ENCODE measurements at places on chromosomes 4 and X. TPM values are rescaled to one million over a fixed set of nuclear protein-coding genes. Genes with fewer than 3 reads are reported as not detected.

Gene MAGEA2
- not detected for total RNA-seq

Gene CC2D2A
- 42.2 TPM for total RNA-seq

Gene CXCL3
- total RNA-seq, result 1.8 TPM

Gene TSPAN5
- total RNA-seq, result 3.5 TPM

DNA sequence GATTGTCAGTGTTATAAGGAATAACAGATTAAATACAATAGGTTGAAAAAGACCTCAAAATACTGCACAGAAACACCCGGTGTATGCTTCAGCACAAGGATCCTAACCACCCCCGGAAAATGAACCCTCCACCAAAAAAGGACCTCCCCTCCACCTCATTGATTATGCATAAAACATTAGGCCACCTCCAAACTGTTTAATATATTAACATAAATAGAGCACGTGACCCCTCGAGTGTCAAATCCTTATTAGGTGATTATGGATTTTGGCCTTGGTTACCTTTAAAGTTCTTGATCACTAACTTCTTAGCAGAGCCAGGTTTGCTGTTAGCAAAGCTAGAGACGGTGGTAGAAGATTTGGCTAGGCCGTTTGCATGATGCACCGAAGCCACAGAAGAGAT, 958 bp downstream of the CUL4B start:
- no peak for DNase-seq

Measured in posterior vena cava (tissue), 2 donors.